Hypothalamus (tissue), 51 donors: ENCODE measurements at places on chromosomes 4 and X.

DNA sequence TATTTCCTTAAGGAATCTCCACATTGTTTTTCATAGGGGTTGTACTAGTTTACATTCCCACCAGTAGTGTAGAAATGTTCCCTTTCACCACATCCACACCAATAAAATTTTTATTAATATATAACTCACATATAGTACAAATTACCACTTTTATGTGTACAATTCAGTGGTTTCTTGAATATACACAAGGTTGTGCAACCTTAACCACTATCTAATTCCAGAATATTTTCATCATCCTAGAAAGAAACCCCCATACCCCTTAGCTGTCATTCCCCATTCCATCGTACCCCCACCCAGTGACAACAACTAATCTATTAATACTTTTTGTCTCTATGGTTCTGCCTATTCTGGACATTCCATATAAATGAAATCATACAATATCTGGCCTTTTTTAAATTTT, 108.3 kb upstream of the USP9X start:
- no peak for DNase-seq

DNA sequence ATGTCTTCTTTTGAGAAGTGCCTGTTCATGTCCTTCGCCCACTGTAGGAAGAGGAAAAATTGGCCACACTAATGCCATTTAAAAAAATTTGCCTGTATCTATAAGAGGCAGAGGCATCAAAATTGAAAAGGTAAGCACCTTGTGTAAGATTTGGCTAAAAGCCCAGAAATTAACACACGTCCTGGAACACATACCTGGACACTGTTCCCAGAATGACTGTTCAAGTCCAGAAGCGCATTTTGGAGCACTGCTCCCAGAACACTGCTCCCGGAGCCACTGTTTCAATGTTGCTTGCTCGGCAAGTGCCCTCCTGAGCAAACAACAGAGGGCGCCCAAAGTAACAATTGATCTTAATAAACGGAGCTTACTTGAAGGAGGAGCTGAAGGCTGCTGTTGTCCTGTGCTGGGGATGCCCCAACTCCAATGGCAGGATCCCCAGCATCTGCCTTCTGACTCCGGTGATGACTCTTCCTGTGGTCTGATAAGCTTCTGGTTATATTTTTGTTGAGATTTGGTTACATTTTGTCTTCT, 1958.6 kb downstream of the C4orf33 start:
- no peak for DNase-seq

DNA sequence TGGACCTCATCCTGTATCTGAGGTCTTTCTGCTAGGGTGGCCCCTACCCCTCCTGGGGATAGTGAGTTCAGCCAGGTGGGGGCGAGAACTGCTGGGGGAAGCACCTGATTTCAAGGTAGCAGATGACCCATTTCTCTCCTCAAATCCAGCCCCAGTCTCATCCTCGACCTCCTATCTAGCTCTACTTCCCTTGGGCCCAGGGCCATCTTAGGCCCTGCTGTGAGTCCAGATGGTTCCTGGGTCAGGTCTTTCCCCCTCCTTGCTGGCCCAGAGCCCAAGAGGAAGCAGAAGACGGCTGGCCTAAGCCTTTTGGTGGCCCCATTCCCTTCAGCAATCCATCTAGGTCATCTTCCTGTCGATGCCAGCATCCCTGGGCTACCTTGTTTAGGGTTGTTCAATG, 3.3 kb downstream of the CDK16 start:
- no peak for DNase-seq

DNA sequence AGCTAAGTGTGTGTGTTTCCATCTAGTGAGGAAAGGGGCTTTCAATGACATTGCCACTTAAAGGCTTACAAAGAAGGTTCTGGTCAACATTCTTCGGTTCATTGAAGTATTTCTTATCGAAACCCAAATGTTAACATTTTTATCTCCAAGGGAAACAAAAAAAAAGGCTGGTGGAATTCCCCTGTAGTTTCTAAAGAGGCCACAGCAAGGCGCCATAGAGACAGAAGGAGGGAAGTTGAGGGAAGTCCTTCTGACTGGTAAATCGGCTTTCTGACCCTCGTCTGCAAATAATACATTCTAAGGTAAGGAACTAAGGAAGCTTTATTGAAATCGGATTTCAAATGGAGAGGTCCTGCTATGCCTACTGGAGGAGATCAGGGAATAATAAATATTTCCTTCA, 1.7 kb upstream of the ZFP42 start:
- DNase-seq = no peak

GRCh38 chr4:11451716-11452115, 23.0 kb upstream of the HS3ST1 start:
- DNase-seq = no peak

DNA sequence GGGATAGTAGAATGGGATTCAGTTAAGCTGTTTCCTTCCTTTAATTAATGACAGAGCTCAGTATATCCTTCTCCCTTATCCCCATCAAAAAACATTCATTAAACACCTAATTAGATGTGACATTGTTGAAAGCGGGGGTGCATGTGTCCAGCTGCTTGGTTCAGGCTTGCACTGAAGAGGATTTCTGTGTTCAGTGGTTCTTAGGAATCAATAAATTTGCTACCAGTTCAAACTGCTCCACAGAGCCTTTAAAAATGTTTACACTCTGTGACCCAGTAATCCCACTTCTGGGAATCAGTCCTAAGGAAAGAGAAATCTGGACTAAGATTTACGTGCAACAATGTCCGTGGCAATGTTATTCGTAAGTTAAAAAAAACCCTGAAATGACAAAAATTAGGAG, 7.2 kb upstream of the TMEM255A start:
- no peak for DNase-seq

GRCh38 chr4:125390727-125391126, 76.0 kb downstream of the FAT4 start:
- no peak for DNase-seq

- DNase-seq = no peak
These were observed 1.8 kb downstream of the SEPTIN6 start for GRCh38 chrX:119690921-119691716.

DNA sequence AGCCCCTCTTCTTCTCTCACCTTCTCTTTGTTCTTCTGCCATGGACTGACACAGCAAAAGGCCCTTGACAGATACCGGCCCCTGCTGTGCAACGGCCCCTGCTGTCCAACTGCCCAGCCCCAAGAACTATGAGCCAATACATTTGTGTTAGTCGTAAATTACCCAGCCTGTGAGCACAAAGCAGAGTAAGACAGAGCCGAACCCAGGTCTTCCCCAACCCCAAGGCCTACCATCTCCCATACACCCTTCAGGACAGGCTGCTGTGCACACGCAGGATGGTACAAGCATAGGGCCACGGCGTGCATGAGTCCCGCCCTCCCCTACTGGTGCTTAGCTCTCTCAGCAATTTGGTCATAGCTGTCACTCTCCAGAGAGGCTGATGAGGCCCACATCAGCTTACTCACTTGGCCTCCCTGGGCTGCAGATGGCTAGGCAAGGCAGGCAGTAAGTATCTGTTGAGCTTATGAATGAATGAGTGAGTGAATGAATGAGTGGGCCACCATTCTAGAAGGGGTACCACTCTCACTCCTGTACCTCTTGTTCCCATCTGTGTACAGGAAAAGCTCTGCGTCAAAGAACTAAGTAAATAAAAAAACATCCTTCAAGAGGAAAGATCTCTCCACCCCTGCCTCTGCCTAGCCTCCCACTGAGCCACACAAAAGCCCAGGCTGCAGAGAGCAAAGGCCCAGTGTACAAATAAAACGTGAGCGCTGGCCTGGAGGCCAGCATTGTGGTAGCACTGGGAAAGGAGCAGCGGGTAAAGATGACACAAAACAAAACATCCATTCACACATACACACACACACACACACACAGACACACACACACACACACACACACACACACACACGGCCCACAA, 13.9 kb downstream of the WDR1 start:
- DNase-seq = no peak

DNA sequence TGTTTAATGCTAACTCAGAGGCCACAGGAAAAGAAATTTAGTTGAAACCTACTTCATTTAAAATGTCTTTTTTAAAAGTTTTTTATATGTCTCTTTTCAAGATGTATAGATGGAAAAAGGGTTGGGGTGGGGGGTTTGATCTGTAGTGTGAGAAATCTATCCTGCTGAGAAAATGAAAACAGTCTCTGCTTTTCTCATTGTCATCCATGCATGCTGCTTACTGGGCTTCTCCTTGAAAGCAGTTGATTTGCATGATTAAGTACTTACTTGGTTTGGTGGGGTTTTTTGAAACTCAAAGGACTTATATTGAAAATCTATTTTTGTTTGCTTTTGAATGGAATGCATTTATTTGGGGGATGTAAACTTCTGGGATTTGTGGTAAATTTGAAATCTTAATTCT, 313.6 kb upstream of the DKK2 start:
- no peak for DNase-seq

- no peak for DNase-seq
These were observed 29.9 kb downstream of the TBC1D19 start for GRCh38 chr4:26613735-26614134.

GRCh38 chr4:212438-213188, 88.3 kb downstream of the ZNF718 start:
- peak; percentile 63 for DNase-seq

DNA sequence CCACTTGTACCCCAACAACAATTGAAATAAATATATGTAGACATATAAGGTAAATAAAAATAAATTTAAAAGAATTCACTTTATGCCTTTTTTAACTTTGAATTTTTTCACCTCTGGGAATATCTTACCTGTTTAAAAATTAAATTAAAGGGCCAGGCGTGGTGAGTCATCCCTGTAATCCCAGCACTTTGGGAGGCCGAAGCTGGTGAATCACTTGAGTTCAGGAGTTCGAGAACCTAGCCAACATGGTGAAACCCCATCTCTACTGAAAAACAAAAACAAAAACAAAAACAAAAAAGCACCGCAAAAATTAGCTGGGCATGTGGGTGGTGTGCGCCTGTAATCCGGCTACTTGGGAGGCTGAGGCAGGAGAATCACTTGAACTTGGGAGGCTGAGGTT, 164.8 kb downstream of the AASDH start:
- no peak for DNase-seq

GRCh38 chr4:80235451-80235850, 31.0 kb upstream of the FGF5 start:
- DNase-seq = no peak

GRCh38 chr4:72953571-72953970, 115.9 kb downstream of the COX18 start:
- DNase-seq = no peak

GRCh38 chr4:2371765-2372487, 46.5 kb downstream of the ZFYVE28 start:
- no peak for DNase-seq

DNA sequence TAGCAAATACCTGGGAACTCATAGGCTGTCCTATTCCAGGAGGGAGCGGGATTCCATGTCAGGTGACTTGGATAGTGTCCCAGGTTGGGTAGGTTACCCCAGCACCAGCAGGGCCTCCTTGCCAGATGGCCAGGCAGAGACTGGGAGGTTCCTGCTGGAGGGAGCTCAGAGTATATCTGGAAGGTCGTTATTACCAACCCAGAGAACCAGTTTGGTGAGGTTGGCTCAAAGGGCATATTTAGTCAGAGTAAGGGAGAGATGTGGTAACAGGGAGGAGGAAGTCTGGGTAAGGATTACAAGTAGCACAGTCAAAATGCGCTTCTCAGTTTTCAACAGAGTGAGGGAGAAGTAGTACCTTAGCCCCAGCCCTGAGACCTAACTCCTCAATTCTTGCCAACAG, 53.3 kb upstream of the LNX1 start:
- no peak for DNase-seq
